8988T (cell line): ENCODE measurements at places on chromosomes 12 and 14.

DNA sequence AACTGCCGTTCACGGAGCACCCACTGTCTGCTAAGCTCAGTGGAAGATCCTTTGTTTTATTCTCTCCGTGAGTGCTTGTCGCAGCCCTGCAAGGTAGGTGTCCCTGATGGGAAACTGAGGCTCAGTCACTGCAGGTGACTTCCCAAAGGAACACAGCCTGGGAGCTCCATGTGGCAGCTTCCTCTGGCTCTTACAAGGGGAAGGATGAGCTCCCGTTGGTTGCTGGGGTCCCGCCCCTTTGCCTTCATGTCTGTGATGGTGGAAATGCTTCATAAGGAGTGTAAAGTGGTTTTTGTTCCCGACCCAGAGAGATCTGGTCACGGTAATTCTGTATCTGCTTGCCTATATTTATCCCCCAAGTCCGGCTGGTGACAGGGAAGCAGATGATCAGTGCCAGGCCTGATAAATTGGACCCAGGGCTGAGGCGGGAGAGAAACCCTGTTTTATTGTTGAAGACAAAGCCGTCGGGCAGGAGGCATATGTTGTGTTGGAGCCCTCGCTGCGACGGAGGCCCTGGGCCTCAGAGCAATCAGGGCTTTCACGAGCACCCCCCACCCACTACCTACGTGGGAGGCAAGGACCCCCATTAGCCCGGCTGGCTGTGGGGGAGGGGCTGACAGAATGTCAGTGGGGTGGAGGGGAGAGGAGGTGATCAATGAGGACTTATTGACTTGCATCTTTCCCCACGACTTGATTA is 91.9 kb downstream of the KIF26A start:
- no peak for DNase-seq

DNA sequence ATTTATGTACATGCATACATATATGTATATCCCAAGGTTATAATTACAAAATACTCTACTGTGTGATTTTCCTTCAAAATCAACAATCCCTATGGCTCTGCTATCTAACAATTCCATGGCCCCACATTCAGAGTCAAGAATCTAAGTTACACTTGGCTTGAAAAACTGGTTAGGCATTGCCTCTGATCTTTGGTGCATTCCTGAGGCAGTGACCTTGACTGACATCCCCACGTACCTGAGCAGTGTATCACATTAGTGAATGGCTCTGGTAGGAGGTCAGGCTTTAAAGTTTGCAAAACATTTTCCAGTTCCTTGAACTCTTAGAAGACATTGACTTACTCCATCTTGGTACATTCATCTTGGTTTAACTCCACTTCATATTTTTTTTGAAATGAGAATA is 8.5 kb upstream of the STON2 start:
- DNase-seq, result no peak

DNA sequence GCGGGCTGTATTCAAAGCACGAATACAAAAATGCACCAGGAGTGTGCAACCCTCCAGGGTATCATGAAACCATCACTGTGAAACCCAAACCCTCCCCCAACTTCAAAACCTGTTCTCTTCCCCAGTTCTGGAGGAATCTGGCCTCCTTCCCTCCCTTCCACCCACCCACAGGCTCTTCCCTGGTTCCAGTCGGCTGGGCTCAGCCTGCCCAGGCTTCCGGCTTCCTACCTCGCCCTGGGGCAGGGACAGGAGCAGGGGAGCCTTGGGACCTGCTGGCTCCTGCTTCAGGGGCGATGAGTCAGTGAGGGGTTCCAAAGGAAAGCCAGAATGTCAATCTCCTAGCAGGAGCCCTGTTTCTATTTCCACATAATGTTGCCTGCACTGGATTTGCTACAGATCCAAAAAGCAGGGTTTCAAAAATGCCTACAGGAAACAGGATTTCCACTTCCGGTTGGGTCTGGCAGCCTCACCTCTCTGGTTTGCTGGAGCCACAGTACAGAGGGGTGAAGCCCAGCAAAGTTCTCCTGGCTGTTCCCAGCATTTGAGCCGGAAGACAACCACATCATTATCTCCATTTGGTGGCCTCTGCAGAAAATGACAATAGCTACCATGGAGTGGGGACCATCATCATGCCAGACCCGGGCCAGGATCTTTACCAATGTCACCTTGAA is 278.3 kb downstream of the DPF3 start:
- no peak for DNase-seq

DNA sequence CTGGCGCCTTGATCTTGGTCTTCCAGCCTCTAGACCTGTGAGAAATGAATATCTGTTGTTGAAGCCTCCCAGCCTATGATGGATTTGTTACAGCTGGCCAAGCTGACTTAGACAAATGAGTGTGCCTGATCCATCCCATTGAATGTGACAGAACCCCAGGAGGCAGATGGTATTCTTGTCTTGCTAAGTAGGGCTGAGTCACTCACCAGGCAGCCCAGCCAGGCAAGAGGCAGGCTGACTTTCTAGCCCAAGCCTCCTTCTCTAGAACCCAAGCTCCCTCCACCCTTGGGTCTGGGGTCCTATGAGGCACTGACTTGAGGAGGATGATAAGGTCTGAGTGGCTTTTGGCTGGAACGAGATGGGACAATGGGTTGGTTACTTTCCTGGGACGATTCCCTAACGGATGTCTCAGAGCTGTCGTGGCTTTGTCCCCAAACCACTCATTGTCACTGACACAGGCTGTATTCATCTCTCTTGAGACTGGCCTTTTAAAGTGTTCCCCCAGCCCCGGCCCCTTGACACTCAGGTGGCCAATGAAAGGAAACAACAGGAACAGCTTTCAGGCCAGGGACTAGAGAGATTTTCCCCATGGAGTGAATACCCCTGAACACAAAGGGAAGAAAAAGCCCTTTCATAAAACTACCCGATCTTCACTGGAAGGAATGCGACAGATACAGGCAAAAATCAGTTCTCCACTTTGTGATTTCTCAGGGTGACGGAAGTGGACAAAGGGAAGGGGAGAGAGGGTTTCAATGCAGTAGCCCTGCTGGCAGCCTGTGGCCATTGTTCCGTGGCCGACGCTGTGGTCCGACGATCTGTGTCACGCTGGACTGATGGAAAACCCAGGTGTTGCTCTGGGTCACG is 264.2 kb downstream of the AACS start:
- no peak for DNase-seq

DNA sequence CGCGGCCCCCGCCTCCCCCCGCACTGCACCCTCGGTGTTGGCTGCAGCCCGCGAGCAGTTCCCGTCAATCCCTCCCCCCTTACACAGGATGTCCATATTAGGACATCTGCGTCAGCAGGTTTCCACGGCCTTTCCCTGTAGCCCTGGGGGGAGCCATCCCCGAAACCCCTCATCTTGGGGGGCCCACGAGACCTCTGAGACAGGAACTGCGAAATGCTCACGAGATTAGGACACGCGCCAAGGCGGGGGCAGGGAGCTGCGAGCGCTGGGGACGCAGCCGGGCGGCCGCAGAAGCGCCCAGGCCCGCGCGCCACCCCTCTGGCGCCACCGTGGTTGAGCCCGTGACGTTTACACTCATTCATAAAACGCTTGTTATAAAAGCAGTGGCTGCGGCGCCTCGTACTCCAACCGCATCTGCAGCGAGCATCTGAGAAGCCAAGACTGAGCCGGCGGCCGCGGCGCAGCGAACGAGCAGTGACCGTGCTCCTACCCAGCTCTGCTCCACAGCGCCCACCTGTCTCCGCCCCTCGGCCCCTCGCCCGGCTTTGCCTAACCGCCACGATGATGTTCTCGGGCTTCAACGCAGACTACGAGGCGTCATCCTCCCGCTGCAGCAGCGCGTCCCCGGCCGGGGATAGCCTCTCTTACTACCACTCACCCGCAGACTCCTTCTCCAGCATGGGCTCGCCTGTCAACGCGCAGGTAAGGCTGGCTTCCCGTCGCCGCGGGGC is at the start of gene FOS:
FOS (plus strand) TSS at position 407 of the 731 bp plus-strand sequence; CDS start at position 562, 155 bp downstream.
- DNase-seq, result peak; percentile 97

GRCh38 chr14:50846226-50846880 is 15.4 kb upstream of the NIN start:
- DNase-seq, result no peak

DNA sequence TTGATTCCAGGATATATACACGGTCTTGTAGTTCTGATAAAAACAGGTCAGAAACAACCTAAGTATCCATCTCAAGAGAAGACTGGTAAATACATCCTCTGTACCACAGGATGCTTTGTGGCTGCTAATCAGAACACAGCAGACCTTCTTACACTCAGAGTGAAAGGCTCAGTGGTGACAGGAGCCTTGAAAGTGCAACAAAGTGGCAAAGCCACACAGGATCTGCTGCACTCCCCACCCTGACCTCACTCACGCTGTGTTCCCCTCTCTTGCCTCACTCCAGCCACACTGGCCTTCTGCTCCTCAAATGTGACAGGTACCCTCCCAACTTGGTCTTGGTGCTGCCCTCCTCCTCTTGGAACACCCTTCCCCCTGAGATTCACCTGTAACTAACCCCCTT is 98.1 kb upstream of the GRIP1 start:
- DNase-seq, result no peak

DNA sequence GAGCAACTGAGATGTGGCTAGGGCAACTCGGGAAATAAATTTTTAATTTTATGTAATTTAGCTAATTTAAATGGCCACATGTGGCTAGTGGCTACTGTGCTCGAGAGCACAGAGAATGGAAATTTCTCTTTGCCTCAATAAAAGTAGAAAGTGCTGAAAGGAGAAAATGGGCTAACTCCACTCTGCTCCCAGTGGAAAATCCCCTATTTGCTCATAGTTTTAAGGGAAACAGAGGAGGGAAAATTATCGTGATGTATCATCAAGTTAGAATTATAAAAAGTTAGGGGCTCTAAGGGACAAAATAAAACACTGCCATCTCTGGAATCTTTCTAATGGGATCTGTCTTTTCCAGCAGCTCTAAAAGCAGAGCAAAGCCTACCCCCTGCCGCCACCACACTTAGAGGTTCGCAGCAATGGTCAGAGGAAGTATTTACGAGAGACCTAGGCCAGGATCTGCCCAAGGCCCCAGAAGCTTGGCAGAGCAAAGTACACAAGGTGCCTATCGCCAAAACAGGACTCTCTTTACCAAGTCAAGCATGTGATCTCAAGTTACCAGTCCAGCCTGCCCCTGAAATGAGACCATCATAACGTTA is 220.7 kb downstream of the PPM1H start:
- no peak for DNase-seq

GRCh38 chr14:49206828-49207227 is 379.4 kb downstream of the RPS29 start:
- no peak for DNase-seq

- no peak for DNase-seq
These were observed 64.1 kb downstream of the SAMD4A start for GRCh38 chr14:54631016-54631415.

- no peak for DNase-seq
These were observed 6.7 kb upstream of the IL22 start for GRCh38 chr12:68260153-68260552.

DNA sequence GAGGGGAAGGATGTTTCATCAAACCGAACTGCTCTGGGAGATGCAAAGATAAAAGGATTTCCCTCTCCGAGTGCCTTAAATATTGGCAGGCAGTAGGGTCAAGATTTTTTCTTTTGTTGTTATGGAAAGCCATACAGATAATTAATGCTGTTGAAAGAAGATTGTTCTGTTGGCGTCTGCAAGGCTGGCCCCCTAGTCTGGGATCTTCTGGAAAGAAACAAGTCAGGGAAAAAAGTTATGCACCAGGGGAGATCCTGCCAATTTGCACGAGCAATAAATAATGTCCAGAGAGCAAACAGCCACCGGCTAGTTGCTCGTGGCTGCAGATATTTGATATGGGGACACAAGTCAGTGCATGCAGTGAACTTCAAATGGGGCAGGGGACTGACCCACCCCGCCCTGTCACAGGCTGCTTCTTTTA is 202.1 kb upstream of the MYL2 start:
- no peak for DNase-seq

- no peak for DNase-seq
These were observed 1005.9 kb upstream of the ATXN7L3B start for GRCh38 chr12:73531752-73532151.

GRCh38 chr14:55238019-55238680 is 33.1 kb upstream of the FBXO34 start:
- DNase-seq, result no peak
